Stomach (tissue), 19 donors: ENCODE measurements at places on chromosomes 1 and 21. TPM values are rescaled to one million over a fixed set of nuclear protein-coding genes. Genes with fewer than 3 reads are reported as not detected.

SHISAL2A gene
- polyA plus RNA-seq, result not detected

SMIM1 gene
- 12.5 TPM for polyA plus RNA-seq

SERINC2 gene
- polyA plus RNA-seq, result 50.9 TPM

- DNase-seq, result no peak
Observed at GRCh38 chr1:162351246-162351842, 25.3 kb downstream of the SPATA46 start.

SEMA4A gene
- 4.1 TPM for polyA plus RNA-seq

DNA sequence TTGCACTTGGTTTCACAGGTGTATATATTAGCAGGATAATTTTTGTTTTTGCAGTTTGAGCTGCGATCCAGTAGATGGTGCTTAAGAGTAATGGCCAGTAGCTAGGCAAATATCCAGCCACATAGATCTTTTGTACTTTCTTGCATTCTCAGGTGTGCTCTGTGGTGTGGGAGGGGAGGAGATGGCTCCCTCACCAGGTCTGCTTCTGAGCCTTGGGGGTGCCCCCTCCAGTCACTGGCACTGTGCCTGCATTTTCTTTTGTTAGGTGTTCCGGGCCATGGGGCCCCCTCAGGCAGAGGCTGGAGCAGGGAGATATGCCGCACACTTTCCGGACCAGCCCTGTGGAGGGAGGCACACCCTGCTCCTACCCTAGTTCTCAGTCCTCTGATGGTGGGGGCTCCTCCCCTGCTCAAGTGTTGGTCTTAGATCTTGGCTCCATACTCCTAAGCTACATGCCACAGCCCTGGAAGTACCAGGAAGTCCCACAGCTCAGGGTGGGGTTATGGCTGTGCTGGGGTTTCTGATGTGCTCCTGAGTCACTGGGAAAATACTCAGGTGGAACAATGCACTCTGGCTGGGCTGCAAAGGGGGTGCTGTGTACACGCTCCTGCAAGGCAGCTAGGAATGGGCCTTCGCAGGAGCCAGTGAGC, 197.6 kb upstream of the DMRTA2 start:
- peak; percentile 64 for DNase-seq

GRCh38 chr1:52554756-52555155, 1.9 kb upstream of the TUT4 start:
- DNase-seq, result no peak
